ENCODE measurements at places on chromosomes 5 and 9.

GRCh38 chr9:237141-237857 is 22.6 kb downstream of the DOCK8 start:
- DNase-seq, result no peak

DNA sequence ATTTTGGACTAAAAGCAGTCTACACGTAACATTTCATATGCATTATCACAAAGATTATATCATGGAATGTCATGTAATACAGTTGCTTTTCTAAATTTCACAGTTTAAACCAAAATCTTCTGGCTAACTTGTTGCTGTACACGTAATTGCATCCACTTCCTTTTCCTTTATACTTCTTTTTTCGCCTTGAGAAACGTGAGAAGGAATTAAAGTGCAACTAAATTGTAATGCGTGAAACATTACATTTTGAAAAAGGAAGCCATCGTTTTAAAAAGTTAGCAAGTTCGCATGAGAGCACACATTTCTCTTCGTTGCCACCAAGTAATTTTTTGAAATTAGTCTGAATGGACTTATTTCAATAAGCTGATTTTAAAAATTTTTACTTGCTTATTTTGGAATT is 80.0 kb downstream of the MEGF10 start:
- no peak for DNase-seq

DNA sequence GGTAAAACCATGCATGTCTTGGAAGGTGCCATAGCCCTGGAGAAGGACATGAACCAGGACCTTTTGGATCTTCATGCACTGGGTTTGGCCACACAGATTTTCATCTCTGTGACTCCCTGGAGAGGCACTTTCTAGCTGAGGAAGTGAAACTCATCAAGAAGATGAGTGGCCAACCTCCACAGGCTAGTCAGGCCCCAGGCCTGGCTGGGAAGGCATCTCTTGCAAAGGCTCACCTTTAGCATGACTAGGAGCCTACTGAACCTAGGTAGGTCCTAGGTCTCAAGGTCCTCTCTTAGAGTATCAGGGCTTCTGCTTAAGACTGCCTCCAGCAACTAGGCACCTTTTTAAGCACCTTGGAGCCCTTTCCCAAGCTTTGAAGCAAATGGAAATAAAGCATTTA is 1448.7 kb upstream of the ACO1 start:
- DNase-seq, result no peak

DNA sequence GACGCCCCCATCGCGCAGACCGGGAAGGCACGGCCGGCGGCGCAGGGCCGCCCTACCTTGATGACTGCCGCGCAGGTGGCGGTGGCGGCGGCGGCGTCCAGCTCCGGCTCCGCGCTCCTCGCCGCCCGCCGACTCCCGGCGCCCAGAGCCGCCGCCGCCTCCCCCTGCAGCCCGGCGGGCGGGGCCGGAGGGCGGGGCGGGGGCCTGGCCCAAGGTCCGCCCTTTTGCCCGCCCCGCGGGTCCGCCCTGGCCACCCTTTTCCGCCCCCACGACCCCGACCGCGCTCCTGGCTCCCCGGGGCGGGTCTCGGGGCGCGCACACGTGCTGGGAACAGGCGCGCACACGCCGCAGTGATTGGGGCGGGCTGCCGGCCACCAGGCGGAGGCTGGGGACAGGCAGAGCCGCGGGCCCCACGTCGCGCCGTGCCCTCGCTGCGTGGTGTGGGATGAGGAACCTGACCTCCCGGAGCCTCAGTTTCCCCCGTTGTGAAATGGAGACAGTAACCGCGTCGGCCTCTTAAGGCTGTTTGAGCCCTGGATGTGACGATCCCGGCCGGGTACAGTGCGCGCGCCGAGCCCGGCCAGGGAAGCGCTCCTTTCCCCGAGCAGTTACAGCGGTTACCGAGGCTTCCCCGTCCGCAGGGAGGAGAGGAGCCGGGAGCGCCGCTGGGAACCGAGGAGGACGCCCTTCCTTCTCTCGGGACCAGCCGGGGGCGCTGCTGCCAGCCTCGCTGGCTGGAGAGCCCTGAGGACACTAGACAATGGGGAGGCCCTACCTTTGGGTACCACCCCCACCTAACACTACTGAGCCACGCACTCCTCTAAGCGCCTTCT is at the start of gene CORO2A:
Gene CORO2A, minus strand, starts transcription at position 135 of the 833 bp plus-strand sequence. CDS start 34,977 bp downstream, outside the sequence.
- DNase-seq, result peak; percentile 86

GRCh38 chr5:94021246-94021645 is 279.8 kb upstream of the POU5F2 start:
- DNase-seq, result no peak

GRCh38 chr9:70439991-70440706 is 25.7 kb upstream of the KLF9 start:
- DNase-seq, result no peak

DNA sequence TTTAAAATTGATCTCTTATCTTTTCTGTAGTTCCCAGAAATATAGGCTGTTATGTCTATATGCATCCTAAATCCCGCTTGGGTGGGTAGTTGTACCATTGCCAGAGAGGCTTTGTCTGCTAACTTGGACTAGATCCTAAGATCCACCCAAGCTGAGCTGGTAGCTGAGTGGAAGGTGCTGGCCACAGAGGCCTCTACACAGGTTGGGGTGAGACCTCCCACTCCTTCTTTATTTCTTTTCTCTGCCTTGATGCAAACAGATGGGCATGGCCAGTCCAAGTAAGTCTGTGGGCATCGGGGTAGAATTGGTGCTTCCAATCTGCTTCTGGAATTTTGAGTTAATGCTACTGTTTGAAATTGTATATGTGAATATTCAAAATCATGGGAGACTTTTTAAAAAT is 14.4 kb upstream of the GADD45G start:
- DNase-seq, result no peak

GRCh38 chr5:126865299-126865698 is 88.4 kb downstream of the LMNB1 start:
- DNase-seq, result no peak

- no peak for DNase-seq
These were observed 24.1 kb upstream of the RPL26L1 start for GRCh38 chr5:172935096-172935495.

DNA sequence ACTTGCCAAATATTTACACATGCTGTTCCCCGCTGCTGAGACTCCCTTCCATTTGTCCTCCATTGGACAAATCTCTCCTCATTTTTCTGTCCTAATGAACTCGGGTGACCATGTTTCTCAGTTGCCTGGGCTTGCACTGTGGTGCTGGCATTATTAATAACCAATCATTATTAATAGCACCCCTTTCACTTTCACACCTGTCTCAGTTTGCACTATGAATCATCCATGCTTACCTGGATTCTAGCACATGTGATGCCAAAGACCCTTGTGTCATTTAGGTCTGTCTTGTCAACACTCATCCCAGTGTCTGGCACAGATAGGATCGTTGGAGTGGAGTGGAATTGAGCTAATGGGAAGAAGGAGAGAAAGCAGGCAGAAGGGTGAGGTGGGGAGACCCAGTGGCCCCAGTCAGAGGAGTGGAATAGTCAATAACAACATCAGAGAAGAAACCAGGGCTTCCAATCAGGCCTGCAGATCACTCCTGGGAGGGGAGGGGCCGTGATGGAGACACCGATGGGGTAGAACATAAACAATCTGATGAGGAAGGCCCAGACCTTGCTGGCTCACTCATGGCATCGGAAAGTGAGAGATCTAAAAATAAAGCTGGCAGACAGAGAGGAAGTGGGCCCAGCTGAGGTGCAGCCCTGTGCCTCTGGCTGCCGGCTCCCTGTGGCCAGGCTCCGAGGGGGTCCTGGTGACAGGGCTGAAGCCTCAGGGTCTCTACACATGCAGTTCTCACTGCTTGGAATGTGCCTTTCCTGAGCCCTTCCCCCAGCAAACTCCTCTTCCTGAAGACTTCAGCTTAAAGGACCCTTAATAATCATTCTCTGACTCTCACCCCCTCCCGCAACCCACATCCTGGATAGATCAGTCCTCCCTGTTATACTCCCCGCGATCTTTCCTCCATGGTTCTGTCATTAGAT is 33.5 kb upstream of the CRB2 start:
- peak; percentile 40 for DNase-seq

DNA sequence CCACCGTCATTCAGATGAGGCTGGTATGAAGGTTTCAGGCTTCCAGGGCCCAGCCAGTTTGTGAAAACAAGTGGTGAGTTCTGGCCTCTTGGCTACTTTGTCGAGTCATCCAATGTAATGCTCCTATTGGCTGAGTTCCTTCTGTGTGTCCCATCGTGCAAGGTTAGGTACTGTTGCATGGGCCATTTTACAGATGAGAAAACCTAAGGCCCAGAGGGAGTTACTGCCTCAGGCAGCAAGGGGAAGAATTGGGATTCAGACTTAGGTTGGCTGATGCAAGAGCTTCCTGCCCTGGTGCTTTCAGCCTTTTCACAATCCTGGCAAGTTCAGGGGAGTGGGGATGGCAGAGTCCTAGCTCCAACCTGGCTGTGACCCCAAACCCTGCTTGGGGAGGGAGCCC is 17.4 kb upstream of the PITX1 start:
- no peak for DNase-seq

- DNase-seq, result no peak
These were observed 222.3 kb downstream of the DMRT2 start for GRCh38 chr9:1272488-1272887.

GRCh38 chr5:44178414-44178813 is 210.8 kb downstream of the FGF10 start:
- no peak for DNase-seq

- DNase-seq, result no peak
These were observed 149.2 kb downstream of the GABBR2 start for GRCh38 chr9:98559561-98559960.

DNA sequence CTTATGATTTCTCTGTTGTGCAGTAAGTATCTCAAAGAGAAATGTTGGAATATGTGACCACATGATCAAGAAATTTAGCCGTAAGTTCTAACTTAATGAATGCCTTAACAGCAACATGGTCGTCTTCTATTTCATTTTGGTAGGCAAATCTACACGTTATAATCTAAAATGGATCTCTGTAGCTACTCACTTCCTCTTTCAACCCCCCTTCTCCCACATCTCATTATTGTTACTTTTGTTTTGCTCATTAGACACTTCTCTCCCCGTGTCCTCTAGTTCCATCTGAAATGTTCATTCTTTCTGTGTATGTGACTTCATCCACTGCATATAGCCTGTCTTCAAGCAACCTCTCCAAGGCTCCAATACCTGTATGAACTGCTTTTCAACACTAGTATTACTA is 27.1 kb upstream of the LPAR1 start:
- DNase-seq, result no peak

DNA sequence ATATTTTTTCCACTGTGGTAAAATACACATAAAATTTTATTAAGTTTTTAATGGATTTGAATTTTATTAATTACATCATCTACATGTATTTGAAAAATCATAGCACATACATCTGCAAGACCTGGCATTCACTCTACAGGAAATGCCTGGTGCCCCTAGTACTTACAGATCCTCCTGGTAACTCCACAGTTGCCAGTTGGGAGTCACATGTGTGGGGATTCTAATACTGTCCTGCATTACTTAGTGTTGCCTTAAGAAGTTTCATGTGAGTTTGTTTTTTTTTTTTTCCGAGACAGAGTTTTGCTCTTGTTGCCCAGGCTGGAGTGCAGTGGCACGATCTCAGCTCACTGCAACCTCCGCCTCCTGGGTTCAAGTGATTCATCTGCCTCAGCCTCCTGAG is 18.1 kb downstream of the KDM3B start:
- DNase-seq, result no peak

DNA sequence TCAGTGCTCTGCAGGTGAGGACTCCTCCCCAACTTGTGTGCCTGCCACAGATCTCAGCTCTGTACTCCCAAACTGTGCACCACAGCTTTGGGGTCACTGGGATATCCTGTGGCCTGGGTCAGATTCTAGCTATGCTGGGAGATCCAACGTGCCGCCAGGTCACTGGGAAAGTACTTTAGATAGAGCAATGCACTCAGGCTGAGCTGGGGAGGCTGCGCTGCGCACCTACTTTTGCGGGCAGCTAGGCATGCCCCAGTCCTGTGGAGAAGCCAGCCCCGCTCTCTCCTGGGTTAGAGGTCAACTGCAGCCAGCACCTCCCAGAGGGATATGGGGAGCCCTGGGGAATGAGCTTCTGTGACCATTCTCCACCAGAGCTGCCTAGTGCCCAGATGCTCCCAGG is 552.1 kb upstream of the CDH9 start:
- no peak for DNase-seq

DNA sequence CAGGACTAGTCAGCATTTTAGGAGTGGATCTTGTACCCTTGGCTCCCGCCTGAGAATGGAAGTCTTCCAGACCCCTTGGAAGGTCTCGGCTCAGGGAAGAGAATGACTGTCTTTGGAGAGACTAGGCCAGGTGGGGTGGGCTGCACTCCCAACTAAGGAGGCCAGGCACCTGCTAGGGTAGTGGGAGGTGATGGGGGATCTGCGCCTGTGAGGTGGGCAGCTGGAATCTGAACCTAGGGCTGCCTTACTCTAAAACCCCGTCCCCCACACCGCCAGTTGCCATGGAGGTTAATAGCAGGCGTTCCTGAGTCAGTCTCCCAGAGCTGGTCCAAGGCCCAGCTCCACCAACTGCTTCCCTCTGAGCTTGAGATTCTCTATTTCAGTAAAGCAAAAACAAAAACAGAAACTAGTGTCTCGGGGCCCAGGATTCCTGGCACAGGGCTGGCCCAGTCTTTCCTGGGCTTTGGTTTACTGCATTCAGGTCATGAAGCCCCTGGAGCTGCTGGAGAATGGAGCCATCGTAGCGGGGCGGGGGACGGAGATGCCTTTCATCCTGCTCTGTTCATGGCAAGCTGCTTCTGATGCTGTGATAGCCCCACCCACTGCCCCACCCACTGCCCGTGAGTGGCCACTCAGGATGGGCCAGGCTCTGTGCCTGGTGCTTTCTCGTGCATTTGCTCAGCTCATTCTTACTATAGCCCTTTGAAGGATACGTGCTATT is 57.5 kb downstream of the DAB2IP start:
- DNase-seq, result no peak

GRCh38 chr5:111392181-111392580 is 120.2 kb downstream of the STARD4 start:
- no peak for DNase-seq

DNA sequence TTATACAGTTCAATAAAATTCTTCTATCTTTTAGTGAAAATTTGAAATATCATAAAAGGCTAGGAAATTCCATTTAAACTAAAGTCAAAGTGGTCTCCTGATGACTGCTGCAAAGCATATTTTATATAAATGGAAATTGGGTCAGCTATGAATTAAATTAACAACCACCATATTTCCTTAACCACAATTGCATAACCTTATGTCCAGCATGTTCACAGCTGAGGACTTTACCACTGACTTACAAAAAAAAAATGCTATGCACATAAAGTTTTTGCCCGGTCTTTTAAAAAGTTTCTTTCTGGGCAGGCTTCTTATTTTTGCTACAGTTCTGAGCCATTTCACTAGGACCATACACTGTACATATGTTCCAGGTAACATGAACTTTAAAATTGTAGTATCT is 208.6 kb upstream of the RGMB start:
- DNase-seq, result no peak

GRCh38 chr5:174736777-174737176 is 12.4 kb downstream of the MSX2 start:
- DNase-seq, result no peak

DNA sequence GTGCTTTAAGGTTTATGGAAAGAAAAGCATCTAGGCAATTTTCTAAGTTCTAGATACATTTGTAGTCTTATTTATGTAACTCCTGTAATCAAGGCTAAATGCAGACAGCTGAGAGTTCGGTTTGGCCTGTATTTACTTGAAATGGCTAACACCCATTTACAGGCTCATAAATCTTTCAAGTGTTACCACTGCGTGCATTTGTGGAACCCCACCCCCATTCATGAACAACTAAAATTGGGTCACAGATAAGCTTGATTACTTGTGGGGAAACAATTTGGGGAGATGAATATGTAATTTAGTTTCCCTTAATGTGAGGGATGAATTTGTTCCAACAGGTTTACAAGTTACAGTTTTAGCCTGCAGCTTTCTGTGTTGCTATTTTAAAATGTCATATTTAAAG is 360.6 kb downstream of the ARRDC3 start:
- DNase-seq, result no peak

- DNase-seq, result no peak
These were observed 21.8 kb downstream of the AQP7 start for GRCh38 chr9:33380390-33381094.

Measured in GM12891 (cell line).